ENCODE measurements at places on chromosomes 13 and 19. TPM values are rescaled to one million over a fixed set of nuclear protein-coding genes. Genes with fewer than 3 reads are reported as not detected.
A peak's percentile ranks its signal among the peaks of the same experiment; 100 is the strongest.

- no peak for DNase-seq
Measured at GRCh38 chr13:36888645-36889044, 31.4 kb downstream of the SMAD9 start.

GRCh38 chr19:30685426-30686000 lies 313.3 kb downstream of the ZNF536 start:
- no peak for DNase-seq

DNA sequence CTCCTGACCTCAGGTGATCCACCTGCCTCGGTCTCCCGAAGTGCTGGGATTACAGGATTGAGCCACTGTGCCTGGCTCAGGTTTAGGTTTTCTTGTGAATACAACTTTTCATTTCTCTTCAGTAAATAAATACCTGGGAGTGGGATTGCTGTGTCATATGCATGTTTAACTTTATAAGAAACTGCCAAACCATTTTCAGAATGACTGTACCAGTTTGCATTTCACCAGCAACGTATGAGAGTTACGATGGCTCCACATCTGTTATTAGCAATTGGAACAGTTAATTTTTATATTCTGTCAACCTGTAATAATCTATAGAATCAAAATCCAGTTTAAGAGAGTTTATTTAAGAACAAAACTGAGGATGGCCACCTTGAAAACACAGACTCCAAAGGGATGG lies 52.2 kb downstream of the TEX26 start:
- no peak for DNase-seq

DNA sequence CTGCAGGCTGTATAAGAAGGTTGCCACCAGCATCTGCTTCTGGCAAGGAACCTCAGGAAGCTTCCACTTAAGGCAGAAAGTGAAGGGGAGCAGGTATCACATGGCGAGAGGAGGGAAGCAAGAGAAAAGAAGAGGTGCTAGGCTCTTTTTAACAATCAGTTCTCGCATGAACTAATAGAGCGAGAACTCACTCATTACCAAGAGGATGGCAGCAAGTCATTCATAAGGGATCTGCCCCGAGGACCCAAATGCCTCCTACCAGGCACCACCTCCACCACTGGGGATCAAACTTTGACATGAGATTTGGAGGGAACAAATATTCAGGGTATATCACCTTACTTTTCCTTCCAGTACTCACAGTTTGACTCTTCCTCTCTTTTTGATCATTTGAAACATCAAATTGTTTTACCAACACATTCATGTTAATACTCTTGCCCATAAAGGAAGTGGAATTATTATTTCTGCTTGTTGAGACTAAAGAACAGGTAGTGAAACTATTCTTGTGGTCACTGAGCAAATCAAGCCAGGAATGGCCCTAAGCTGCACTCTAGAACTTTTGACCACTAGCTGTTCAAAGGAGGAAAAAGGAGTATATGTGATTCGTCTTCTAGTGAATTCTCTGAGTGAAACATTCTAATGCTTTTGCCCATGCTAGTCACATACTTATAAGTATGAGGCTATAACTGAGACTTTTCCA lies 45.0 kb downstream of the LACC1 start:
- DNase-seq = no peak

DNA sequence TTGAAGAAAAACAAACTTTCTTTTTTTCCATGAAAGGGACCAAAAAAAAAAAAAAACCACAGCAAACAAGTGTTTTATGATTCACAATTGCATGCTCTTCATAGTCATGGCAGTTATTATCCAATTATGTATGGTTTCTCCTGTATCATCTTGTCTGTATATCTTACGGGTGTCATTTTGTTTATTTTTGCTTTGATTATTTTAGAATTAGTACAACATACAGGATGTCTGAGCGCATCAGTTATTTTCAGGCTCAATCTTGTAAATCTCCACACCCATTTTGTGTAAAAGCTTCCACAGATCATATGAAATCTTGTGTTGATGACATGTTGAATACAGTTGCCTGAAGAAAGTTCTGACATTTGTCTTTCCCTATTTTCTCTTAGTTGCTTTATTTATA lies 280.3 kb downstream of the KLF5 start:
- no peak for DNase-seq

- DNase-seq = no peak
Measured at GRCh38 chr13:24541127-24541475, 28.5 kb upstream of the PARP4 start.

DNA sequence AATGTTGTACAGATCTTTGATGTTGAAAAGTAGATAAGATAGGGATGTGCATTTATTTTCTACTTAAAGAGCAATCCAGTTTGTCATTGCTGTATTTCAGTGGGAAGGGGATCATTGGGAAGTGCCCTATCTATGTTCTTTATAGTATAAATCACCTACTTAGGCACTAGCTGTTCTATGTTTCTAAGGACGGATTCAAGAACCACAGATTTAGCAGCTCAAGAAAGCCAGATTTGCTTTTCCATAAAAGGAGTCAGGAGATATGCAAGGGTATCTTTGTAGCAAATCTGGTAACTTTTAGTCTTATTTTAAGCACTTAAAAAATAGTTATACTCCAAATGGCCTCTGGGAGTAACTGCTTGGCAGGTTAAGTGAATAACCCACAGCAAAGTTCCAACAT lies 23.7 kb downstream of the DCLK1 start:
- DNase-seq = no peak

GRCh38 chr19:33355535-33355934 lies 18.0 kb upstream of the CEBPG start:
- DNase-seq = no peak

- DNase-seq = no peak
Measured at GRCh38 chr19:8611391-8611876, 919 bp upstream of the ADAMTS10 start.

DNA sequence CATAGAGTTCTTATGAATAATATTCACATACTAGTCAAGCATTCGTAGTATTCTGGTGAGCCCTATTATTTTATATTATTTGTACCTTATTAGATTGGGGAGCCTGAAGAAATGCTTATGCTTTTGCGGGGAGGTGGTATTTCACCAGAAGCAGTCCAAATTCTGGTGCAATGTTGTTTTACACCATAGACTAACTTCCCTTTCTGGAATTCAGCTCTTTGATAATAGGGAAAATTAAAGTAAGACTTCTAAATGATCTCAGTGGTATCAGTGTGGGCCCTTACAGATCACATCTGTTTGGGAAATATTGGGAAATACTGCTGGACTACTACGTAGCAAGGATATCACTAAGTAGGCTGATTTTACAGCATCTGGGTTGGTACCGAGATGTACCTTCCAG lies 34.2 kb downstream of the KCTD12 start:
- DNase-seq = no peak

GRCh38 chr19:9674663-9675357 lies at the start of gene ZNF562:
TSS of gene ZNF562 (minus strand) at chr19:9675100. CDS start at chr19:9660744, 14,356 bp downstream.
- DNase-seq = peak; percentile 82

DNA sequence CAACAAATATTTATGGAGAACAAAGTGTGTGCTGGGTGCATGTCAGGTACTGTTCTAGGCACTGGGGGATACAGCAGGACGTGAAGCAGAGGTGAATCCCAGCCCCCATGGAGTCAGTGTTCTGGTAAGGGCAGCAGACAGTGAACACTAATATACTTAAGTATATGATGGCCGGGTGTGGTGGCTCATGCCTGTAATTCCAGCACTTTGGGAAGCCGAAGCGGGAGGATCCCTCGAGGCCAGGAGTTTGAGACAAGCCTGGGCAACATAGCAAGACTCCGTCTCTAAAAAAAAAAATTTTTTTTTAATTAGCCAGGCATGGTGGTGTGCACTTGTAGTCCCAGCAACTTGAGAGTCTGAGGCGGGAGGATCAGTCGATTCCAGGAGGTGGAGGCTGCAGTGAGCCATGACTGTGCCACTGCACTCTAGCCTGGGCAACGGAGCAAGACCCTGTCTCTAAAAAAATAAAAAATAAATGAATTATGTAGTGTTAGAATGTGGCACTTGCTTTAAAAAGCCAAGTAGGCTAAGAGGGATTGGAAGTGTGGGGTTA lies 22.6 kb downstream of the CHST8 start:
- DNase-seq = no peak

GRCh38 chr13:29676535-29676934 lies 81.0 kb upstream of the SLC7A1 start:
- DNase-seq = peak; percentile 39

GRCh38 chr13:44092078-44092970 lies 212.6 kb downstream of the LACC1 start:
- DNase-seq = no peak

- DNase-seq = no peak
Measured at GRCh38 chr19:13082192-13083007, 20.3 kb downstream of the LYL1 start.

DNA sequence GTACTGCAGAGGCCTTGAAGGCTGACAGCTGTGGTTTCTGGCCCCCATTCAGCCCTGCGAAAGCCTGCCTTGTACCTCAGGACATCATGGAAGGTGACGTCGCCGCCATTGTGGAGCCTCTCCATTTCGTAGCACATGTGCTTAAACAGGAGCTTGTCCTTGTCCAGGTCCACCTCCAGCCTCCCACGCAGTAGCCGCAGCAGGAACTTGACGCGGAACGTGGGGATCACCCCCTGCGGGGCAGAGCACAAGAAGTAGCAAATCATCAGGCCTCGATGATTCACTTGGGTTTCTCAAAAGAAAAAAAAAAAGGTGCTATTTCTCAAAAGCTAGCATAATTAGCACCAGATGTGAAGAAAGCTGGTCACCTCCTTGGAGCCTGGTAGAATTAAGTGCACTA lies 351.0 kb downstream of the NALCN start:
- DNase-seq = no peak

The CARM1 gene
- 19.1 TPM for total RNA-seq

The FGF22 gene
- not detected for total RNA-seq

The HS6ST3 gene
- total RNA-seq = 6.6 TPM

The TMEM59L gene
- 0.90 TPM for total RNA-seq

The ADAMTSL5 gene
- total RNA-seq = not detected

The ZNF345 gene
- total RNA-seq = 0.17 TPM

The OVOL3 gene
- total RNA-seq = not detected

The FLT3LG gene
- 0.35 TPM for total RNA-seq

The CDX2 gene
- not detected for total RNA-seq

The CEACAM19 gene
- total RNA-seq = not detected

The GPC6 gene
- total RNA-seq = 6.7 TPM

The CYP2A6 gene
- total RNA-seq = not detected

All from Caki2 (cell line).